ENCODE measurements at places on chromosomes 5 and 9.

GRCh38 chr9:8030095-8030494 lies 230.5 kb upstream of the DMAC1 start:
- no peak for DNase-seq

- DNase-seq = no peak
These were observed 244.8 kb downstream of the ADGRV1 start for GRCh38 chr5:90803381-90803780.

GRCh38 chr5:92514896-92515295 lies 1066.1 kb downstream of the NR2F1-AS1 start:
- no peak for DNase-seq

DNA sequence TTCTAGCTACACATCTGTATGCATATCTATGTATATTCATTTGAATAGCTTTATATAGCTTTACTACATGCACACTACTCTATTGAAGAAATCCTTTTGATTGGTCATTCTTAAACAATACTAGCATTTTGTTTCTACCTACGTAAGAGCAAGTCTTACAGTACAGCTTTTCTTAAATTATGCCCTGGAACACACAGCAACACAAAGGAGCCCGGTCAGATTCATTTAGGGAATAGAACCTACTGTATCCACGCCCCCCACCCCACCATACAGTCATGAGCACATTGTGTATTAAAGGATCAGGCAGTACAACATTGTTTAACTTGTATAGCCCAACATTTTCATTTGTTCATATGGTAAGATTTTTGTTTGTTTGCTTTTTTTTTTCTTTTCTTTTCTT lies 162.8 kb downstream of the GIN1 start:
- no peak for DNase-seq

GRCh38 chr5:127867022-127867783 lies 164.0 kb downstream of the CCDC192 start:
- DNase-seq = no peak

- DNase-seq = no peak
These were observed 17.0 kb downstream of the LHX3 start for GRCh38 chr9:136187683-136188586.

GRCh38 chr5:56961746-56962145 lies 9.8 kb upstream of the MIER3 start:
- DNase-seq = no peak

DNA sequence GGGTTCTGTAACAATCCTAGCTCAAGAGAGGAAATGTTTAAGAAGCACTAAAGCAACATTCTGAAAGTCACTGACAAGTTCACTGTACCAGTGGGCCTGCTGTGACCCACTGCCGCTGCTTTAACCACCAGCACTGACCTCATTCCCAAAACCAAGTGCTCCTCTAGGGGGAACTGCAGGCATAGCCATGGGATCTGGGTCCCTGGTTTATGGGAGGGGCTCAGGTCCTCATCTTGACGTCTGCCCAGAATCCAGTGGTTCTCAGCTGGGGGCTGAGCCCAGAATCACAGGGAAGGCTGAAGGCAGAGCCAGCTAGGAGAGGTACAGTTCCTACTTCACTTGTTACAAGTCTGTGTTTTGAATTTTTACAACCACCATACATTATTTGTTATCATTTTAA lies 36.1 kb upstream of the SLC2A8 start:
- DNase-seq = no peak

DNA sequence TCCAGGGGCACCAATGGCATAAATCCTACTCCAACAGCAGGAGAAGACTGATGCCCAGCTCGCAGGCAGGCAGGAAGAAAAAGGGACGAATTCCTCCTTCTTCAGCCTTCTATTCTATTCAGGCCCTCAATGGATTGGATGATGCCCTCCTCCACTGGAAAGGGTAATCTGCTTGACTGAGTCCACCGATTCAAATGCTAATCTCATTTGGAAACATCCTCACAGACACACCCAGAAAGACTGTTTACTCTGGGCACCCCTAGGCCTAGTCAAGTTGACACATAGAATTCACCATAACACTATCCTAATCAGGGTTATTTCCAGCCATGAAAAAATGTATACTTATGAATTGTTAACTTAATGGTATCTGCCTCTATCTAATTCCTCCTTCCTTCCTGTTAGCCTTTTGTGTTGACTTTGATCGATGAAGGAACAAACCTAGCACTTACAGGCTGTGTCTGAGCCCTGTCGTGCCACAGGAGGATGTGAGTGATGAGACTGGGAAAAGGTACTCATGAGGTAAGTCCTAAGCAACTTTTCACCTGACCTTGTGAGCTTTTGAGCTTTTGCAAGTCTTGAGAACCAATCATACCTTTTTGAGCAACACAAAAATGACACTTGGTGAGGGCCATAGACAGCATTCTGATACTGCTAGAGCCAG lies 36.5 kb downstream of the FOXD1 start:
- no peak for DNase-seq

DNA sequence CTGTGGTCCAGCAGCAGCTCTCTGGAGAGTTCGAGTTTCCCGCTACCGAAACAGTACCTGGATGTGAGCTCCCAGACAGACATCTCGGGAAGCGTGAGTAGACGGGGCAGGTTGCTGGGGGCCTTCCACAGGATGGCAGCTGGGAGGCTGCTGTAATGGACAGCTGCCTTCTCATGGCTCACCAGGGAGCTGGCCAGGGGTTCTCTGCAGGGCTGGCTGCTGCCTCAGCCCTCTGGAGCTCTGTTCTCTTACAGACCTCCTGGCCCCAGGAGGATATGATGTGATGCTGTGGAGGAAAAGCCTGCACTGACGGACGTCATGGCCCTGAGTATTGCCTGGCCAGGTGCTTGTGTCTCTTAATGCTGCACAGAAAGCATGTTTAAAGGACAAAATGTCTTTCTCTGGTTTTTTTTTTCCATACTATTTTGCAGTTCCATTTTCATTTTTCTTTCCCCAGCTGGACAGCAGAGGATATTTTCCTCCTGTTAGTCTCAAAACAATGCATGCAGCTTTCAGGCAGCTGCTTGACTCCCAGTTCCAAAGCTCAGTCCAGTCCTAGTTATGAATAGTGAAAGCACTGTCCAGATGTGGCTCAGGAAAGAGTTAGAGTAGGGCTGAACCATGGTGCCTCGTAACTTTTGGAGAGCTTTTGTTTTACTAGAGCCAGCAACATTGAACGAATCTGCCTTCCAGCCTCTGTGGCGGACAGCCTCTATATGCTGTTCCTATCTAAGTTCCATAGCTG lies 77.5 kb upstream of the RARS1 start:
- no peak for DNase-seq

- DNase-seq = no peak
These were observed 253.8 kb downstream of the CRB2 start for GRCh38 chr9:123609844-123610243.

- no peak for DNase-seq
These were observed 156.3 kb downstream of the PARP8 start for GRCh38 chr5:50822761-50823160.

DNA sequence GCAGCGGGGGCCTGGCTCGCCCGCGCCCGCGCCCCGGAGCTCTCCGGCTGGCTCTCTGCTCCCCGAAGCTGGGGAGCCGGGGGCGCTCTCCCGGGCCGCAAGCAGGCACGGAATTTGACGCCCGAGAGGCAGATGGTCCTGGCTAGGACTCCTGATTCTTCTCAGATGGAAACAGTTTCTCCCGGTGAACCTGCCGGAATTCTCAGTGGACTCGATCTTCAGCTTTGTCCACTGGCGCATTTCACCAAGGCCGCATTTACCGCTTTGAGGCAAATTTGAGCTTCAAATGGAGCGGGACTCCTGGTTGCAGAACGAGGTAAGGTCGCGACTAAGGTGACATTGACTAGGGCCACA lies 305.7 kb upstream of the KCNN2 start:
- no peak for DNase-seq

DNA sequence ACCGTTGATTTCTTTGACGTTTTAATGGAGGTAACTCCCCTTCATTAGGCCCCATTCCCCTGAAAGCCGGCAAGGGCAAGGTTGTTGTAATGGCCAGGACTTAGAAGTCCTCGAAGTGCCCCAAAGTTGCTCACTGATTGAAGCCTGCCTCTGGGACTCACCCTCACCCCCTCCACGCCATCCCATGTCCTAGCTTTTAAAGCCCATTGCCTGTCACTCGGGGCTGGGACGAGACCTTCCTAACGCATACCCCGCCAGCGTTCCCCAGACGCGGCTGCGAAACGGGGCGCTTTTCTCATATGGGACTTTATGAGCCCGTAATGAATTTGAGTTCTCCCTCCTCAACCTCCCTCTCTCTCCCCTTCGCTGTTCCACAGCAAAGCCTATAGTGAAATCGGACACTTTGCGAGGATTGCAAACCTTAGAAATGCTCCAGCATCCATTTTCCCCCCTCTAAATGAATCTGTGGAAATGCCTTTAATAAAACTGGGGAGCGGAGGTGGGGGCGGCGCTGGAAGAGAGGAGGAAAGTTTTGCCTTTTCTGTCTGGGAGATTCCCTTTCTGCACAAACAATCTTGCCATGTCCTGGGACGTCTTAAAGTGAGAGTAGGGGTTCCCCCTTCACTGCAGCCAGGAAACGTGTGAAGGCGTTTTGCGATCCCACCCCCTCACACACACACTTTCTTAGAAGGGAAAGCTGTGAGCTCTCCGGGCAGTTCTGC lies 1.5 kb downstream of the PAPPA start:
- DNase-seq = no peak

GRCh38 chr9:104572612-104573011 lies 3.6 kb downstream of the OR13C8 start:
- DNase-seq = no peak
